ENCODE measurements at places on chromosomes 7 and 10.

GRCh38 chr7:130875265-130875741 lies 141.3 kb upstream of the KLF14 start:
- no peak for DNase-seq

- DNase-seq = no peak
These were observed 607.1 kb upstream of the FOXK1 start for GRCh38 chr7:4074994-4075393.

DNA sequence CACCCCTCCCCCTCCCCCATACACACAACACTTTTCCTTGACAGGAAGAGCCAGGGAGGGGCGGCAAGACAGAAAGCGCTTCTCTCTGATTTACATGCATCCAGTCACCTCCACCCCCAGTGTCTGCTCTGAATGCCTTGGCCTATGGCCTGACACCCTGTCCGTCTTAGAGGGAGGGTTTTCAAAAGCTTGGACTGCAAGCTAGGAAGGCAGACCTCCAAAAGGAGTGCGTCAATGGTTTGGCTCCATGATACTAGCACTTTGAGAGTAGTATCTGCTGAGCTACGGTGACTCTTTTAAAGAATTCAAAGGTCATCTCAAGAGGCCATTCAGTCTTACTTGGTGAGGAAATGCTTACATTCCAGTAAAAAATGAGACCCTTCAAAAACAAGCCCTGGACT lies 20.3 kb upstream of the PAX2 start:
- no peak for DNase-seq

GRCh38 chr10:86327954-86328725 lies 38.5 kb downstream of the GRID1 start:
- DNase-seq = no peak

GRCh38 chr7:131020759-131021261 lies 286.8 kb upstream of the KLF14 start:
- no peak for DNase-seq

- no peak for DNase-seq
These were observed 19.1 kb downstream of the ZFAND4 start for GRCh38 chr10:45653454-45653853.

DNA sequence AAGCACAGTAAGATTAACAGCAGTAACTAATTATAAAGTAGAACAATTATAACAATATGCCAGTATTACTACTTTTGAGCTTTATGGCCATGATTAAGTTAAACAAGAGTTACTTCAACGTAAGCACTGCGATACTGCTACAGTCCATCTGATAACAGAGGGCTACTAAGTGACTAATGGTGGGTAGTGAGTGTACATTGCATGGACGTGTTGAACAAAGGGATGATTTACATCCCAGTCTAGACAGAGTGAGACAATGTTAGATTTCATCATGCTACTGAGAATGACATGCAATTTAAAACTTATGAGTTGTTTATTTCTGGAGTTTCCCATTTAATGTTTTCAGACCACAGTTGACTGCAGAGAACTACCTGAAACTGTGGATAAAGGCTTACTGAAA lies 45.6 kb downstream of the TPST1 start:
- no peak for DNase-seq

- DNase-seq = no peak
These were observed 7.9 kb upstream of the ARPC1B start for GRCh38 chr7:99366646-99367045.
